ENCODE measurements at places on chromosomes 13 and 19. TPM values are rescaled to one million over a fixed set of nuclear protein-coding genes. Genes with fewer than 3 reads are reported as not detected.

COL5A3 gene
- 0.76 TPM for total RNA-seq

NEK5 gene
- total RNA-seq, result not detected

ZSCAN22 gene
- 4.8 TPM for total RNA-seq

CARD8 gene
- 117 TPM for total RNA-seq

DNA sequence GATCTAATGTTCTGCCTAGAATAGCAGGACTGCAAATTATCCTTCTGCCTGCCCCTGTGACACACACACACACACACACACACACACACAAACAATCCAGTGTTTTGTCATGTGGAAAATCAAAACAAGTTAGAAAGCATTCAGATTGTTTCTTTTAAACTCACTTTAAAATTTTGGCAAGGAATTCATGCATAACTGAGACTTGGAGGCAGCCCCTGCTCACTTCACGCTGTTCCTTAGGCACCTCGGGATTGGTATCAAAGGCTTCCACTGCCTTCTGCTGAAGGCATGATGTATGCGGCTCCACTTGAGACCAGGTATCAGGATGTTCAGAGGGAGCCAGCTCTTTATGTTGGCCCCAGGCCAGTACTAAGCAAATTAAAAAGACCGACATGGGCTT lies 158.7 kb downstream of the OXGR1 start:
- H3K4me3 ChIP-seq, result no peak overlapping the region
- no peak overlapping the region for H3K27ac ChIP-seq
- H3K36me3 ChIP-seq, result no peaks in the 10 kb centered on the region
- DNase-seq, result no peak
- no peaks in the 10 kb centered on the region for H3K4me1 ChIP-seq

- H3K4me3 ChIP-seq, result peak overlapping the region; percentile 99
- H3K27me3 ChIP-seq, result no peaks in the 10 kb centered on the region
- peak overlapping the region; percentile 72 for H3K27ac ChIP-seq
Measured at GRCh38 chr19:5905114-5905778, 574 bp downstream of the VMAC start.

DNA sequence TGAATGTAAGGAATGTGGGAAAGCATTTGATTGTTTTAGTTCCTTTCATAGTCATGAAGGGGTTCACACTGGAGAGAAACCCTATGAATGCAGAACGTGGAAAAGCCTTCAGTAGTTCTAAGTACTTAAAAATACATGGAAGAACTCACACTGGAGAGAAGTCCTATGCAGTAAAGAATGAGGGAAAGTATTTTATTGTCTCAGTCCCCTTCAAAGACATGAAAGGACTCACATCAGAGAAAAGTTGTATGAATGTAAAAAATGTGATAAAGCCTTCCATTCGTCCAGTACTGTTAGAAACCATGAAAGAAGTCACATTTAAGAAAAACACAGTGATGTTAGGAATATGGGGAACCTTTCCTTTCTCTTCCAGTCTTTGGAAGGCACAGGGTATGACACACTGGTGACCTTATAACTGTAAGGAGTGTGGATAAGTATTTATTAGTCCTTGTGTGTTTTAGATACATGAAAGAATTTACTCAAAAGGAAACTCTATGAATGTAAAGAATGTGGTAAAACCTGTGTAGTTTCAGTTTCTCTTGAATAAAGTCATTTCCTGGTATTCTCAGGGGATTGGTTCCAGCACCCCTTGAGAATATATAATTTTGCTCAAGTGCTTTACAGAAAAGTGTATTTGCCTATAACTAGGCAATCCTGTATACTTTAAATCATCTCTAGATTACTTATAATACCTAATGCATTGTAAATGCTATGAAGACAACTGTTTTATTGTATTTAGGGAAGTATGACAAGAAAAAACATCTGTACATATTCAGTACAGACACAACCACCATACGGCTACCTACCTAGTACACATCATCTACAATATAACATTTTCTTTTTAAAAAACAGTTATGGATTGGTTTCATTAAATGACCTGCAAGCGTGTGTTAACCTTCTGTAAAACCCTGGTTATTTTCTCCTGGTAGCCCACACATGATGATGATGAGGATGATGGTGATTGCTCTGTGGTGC lies 52.8 kb downstream of the ZNF823 start:
- peaks cover 4% of the 10 kb centered on the region for H3K36me3 ChIP-seq
- H3K27me3 ChIP-seq, result no peaks in the 10 kb centered on the region
- peaks cover 5% of the 10 kb centered on the region for H3K4me1 ChIP-seq
- no peak overlapping the region for H3K27ac ChIP-seq
- no peak for DNase-seq

- H3K4me3 ChIP-seq, result no peak overlapping the region
- no peak overlapping the region for H3K27ac ChIP-seq
- H3K4me1 ChIP-seq, result no peaks in the 10 kb centered on the region
- no peak for DNase-seq
Measured at GRCh38 chr19:7480222-7480969, 8.4 kb downstream of the PEX11G start.

- no peaks in the 10 kb centered on the region for H3K4me1 ChIP-seq
- no peak overlapping the region for H3K4me3 ChIP-seq
- no peak overlapping the region for H3K27ac ChIP-seq
- DNase-seq, result no peak
Measured at GRCh38 chr13:39729156-39729555, 73.7 kb downstream of the COG6 start.

- peaks cover 26% of the 10 kb centered on the region for H3K27me3 ChIP-seq
- no peaks in the 10 kb centered on the region for H3K4me1 ChIP-seq
- no peaks in the 10 kb centered on the region for H3K36me3 ChIP-seq
- no peak overlapping the region for H3K4me3 ChIP-seq
- DNase-seq, result no peak
Measured at GRCh38 chr13:110446575-110446890, 115.0 kb downstream of the RAB20 start.

GRCh38 chr13:110458017-110458416 lies 103.5 kb downstream of the RAB20 start:
- DNase-seq, result no peak
- no peak overlapping the region for H3K4me3 ChIP-seq
- no peak overlapping the region for H3K27ac ChIP-seq

GRCh38 chr13:60282708-60283107 lies 114.3 kb upstream of the TDRD3 start:
- no peaks in the 10 kb centered on the region for H3K36me3 ChIP-seq
- H3K4me3 ChIP-seq, result no peak overlapping the region
- H3K27ac ChIP-seq, result no peak overlapping the region
- no peaks in the 10 kb centered on the region for H3K4me1 ChIP-seq
- peaks cover 5% of the 10 kb centered on the region for H3K27me3 ChIP-seq
- DNase-seq, result no peak

- no peaks in the 10 kb centered on the region for H3K36me3 ChIP-seq
- peaks cover 18% of the 10 kb centered on the region for H3K27me3 ChIP-seq
- H3K4me1 ChIP-seq, result peaks cover 4% of the 10 kb centered on the region
- no peak overlapping the region for H3K27ac ChIP-seq
Measured at GRCh38 chr19:29267701-29268100, 54.8 kb upstream of the UQCRFS1 start.

Measured in activated T-helper 1 cell treated with anti-CD3 and anti-CD28 coated beads, Interleukin-12 subunit alpha, Interleukin-12 subunit beta, Interleukin-2, Interleukin-4 antibody, amounts not matched to agents 30 ng/mL and 10 ng/mL and 1 ng/mL, durations not matched to agents 14 hours and 24 hours and 36 hours (primary cell).